ENCODE measurements at places on chromosomes 4 and X.

- peak; percentile 63 for DNase-seq
Observed at GRCh38 chr4:150280081-150280895, 202.0 kb downstream of the DCLK2 start.

DNA sequence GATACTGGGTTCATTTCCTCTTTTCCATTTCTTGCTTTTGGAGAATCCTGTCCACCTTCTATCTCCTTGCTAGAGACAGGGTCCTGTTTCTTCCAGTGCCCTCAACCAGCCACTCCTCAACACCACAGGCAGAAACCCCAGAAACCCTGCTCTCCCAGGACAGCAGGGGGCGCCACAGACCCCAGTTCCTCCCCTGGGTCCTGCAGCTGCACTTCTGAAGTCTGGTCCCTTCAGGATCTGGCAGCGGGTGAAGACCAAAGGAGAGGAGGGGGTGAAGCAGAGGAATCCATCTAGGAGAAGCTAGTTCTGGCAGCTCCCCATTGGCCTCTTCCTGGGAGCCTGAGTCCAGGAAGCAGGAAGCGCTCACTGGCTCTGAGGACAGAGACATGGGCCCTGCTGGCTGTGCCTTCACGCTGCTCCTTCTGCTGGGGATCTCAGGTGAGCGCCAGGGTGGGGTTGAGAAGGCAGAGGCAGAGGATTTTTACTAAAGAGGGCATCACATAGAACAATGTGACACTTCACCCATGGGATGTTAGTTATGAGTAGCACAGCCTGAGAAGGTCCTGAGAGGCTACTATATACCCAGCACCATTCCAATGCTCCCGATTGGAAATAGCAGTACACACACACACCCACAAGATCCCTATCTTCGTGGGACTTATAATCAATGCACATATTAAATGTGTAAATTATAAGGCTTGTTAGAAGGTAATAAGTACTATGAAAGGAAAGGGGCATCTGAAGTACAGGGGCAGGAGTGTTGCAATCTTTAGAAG, at the start of gene PRSS48:
TSS of gene PRSS48 (plus strand) at position 375 of the 776 bp plus-strand sequence. CDS start at position 387, 12 bp downstream.
- no peak for DNase-seq

DNA sequence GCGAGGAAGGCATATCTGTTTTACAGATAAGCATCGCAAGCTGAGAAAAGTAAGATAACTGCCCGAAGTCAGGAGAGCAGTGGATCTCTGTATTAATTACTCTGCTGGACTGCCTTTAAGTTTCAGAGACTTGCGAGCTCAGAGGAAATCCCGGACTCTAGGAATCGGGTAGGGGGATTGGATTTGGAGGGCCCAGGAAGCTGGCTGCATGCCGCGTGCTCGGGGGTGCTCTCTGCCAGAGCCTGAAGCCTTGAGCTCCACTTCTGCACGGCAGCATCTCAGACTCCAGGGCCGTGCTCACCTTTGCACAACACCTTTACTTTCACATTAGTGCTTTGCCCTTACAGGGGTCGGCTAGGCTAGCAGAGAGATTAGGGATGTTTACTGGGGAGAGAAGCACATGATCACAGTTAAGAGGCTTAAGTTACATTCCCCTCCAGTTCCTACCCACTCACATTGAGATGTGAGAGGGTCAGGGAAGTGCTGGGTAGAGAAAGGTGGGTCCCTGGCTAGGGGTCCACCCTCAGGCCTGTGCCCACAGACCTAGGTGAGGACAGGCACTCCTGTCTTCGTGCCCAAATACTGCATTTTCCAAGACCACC, 57.0 kb downstream of the TRIML1 start:
- no peak for DNase-seq

DNA sequence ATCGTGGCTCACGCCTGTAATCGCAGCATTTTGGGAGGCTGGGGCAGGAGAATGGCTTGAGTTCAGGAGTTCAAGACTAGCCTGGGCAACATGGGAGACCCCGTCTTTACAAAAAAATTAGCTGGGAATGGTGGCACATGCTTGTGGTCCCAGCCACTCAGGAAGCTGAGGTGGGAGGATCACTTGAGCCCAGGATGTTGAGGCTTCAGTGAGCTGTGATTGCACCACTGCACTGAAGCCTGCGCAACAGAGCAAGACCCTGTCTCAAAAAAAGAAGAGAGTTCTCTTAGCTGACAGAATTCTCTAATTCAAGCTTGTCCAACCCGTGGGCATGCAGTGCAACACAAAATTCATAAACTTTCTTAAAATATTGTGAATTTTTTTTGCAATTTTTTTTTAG, 95.6 kb upstream of the CBR4 start:
- no peak for DNase-seq

DNA sequence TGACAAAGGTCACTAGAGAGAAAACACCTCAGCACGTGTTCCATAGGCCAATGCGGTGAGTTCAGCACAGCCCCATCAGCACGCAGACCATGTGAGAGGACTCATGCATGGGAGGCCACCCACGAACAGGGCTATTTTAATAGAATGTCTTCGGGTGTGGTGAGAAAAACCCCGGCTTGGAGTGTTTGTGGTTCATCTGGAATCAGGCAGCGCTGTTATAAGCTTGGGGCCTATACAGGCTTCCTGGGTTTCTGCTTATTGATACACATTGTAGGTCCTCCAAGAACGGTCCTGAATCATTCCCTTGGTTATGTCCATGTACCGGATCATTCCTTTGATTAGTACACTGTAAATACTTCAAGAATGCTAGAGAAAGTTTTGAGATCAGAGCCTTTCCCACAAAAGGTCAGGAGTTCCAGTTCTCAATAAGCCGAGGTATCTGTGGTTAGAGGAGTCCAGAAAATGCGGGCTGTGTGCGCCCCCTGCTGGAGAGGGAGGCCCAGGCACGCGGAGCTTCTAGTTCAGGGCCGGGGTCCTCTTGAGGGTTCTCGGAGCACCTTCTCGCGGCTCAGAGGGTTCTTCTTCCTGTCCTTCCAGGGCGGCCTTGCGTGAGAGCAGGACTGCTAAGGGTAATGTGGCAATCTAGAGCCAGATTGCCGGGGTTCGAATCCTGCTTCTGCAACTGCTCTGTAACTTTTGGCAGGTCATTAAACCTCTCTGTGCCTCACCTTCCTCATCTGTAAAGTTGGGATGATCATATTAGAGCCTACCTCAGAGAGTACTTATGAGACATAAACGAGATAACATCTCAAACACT, 51.8 kb downstream of the TLR10 start:
- DNase-seq, result no peak

GRCh38 chr4:52576326-52576725, 82.8 kb downstream of the USP46 start:
- DNase-seq, result no peak

DNA sequence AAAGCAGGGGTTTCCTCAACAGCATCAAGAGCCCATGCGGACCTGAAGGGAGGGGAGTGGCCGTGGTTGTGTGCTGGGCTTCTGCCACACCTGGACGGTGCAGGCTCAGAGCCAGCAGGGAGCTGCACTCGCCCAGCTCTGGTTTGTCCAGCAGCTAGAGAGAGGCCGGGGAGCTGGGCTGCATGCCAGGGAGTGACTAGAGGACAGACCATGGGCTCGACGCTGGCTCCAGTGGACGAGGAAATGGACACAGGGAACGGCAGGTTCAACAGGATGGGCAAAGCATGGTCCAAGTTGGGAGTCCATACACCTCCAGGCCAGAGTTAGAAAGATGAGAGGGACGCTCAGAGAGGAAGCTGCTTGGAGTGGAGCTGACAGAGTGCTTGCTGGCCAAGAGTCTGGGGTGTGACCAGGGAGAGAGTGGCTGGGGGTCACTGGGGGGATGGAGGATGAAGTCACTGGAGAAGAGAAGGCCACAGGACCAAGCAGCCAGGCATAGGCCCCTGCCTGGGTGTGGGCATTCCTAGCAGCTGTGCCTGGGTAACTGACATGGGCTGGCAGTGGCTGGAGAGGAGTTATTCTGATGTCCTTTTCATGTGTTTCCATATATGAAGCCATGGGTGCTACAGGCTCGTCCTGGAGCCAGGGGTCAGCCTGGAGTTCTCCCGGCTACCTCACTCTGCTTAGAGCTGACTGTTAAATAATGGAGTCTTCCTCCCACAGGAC, 42.8 kb downstream of the HTT-AS start:
- DNase-seq, result no peak

- DNase-seq, result no peak
Observed at GRCh38 chr4:147518846-147519767, 38.2 kb downstream of the EDNRA start.

- no peak for DNase-seq
Observed at GRCh38 chrX:107669885-107670628, 41.7 kb downstream of the PRPS1 start.
